ENCODE measurements at places on chromosomes 6 and 20.

DNA sequence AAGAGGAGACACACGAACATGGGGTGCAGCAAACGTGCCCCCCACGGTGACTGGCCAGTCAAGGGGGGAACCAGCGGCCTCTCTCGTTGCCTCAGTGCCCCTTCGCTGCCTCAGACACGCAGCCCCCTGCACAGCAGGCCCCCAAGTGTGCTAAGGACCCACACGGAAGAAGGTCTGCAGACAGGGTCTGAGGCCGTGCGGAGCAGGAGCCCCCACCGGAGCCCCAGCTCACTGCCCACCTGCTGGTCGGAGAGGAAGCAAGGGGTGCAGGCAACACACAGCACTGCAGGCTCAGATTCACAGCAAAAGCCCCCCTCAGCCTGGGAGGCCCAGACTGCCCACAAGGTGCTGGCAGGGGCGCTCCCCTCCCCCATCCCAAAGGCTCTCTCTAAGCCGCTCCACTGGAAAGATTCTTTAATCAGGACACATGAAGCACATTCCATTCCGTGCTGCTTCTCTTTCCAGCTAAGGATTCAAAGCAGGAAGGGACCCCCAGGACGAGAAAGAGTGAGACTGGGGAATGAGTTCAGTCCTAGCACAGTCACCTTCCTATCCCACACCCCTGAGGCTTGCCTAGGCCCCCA, 105.1 kb downstream of the SLC23A2 start:
- DNase-seq: no peak

- no peak for DNase-seq
These were observed 373.8 kb upstream of the JAG1 start for GRCh38 chr20:11047559-11047958.

GRCh38 chr6:30163090-30163917, at the start of gene TRIM15:
Gene TRIM15, plus strand, starts transcription at chr6:30163546. Its CDS starts 139 bp downstream, at chr6:30163685.
- no peak for DNase-seq

DNA sequence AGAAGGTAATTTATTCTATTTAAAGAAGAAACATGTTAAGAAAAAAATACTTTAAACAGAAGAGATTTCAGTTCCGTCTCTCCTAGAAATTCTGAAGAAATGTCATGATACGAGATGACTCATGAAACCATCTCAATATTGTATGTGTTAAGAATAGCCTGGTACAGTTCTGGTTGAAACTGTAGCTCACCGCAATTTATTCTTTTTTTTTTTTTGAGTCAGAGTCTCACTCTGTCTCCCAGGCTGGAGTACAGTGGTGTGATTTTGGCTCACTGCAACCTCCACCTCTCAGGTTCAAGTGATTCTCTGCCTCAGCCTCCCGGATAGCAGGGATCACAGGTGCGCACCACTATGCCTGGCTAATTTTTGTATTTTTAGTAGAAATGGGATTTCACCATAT, 103.3 kb downstream of the ARHGAP18 start:
- no peak for DNase-seq

GRCh38 chr6:20711518-20711917, 177.3 kb downstream of the CDKAL1 start:
- DNase-seq: no peak

GRCh38 chr6:53321701-53322100, 27.0 kb downstream of the ELOVL5 start:
- no peak for DNase-seq

- DNase-seq: peak; percentile 80
These were observed 19.8 kb upstream of the RGS17 start for GRCh38 chr6:153150752-153151440.

DNA sequence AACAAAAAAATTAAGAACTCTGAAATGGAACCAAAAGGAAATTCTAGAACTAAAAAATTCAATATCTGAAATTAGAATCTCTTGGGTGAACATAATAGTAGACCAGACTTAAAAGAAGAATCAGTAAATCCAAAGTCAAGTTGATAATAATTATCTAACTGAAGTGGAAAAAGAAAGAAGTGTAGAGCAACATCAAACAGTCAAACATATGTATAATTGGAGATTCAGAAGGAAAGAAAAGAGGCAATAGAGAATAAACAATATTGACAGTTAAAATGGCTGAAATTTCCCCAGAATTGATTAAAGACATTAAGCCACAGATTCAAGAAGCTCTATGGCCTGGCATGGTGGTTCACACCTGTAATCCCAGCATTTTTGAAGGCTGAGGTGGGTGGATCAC, 383.6 kb downstream of the PREX1 start:
- DNase-seq: no peak

- no peak for DNase-seq
These were observed 10.7 kb upstream of the SLC17A1 start for GRCh38 chr6:25842526-25842925.

DNA sequence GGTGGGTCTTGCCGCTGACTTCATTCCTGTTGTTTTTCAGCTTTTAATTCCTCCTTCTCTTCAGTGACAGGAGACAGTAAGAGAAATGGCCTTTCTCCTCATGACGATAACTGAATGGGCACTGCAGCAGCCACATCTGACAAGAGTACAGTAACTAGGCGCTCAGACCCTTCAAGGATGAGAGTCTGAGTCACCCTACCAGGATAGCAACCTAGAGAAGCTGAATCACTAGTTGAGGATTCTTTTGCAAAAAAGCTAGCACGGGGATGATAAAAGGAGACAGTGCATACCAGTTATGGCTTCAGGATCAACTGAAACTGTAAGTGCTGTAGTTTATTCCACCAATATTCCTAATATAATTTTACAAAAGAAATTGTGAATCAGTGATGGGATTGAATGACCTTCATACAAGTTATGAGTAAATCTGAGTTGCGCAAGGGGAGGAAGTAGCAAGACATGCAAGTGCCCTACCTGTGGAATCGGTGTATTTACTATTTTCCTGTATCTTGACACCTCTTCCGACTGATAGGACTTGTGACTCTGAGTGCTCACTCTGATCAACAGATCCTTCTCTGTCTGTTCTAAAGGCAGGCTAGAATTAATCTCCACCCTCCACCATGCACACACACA, 161.8 kb upstream of the GRIK2 start:
- DNase-seq: no peak

GRCh38 chr20:49541733-49542513, 26.0 kb downstream of the PTGIS start:
- DNase-seq: peak; percentile 67

GRCh38 chr6:136728976-136729515, 63.2 kb downstream of the MAP3K5 start:
- DNase-seq: peak; percentile 4

DNA sequence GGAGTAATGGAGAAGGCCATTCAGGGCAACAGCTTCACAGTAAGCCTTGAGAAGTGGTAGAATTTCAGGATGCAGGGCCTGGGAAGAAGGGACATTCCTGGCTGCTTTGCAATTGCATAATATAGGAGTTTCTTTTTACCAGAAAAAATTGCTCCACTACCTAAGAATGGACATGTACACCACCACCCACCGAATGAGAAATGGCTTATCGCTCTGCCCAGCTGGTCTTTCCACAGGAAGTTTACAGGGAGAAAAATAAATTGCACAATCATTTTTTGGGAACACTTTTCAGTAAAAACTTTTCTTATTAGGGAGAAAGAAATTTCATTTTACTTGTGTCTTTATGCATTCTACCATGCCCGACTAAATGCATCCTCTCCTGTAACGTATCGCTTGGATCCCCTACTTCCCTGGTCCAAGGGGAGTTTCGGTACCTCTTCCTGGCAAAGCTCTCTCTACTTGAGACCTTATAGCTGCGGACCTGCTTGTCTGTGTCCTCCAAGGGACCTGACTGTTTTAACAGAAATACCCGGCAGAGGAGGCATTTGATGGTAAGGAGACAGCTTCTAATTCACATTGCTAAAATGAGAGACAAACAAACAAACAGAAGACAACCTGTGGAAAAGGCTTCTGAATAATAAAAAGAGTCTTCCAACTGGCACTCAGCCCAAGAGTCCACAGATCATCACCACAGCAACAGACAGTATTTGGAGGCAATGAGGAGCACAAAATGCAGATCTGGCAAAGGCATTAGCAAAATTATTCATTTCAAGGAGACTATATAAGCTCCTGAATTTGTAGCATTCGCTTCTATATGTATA, 54.2 kb downstream of the MAP3K5 start:
- no peak for DNase-seq
